AG09319 (cell line): ENCODE measurements at places on chromosomes 6 and 20.

- no peak for DNase-seq
Observed at GRCh38 chr20:51463998-51464397, 78.5 kb downstream of the NFATC2 start.

DNA sequence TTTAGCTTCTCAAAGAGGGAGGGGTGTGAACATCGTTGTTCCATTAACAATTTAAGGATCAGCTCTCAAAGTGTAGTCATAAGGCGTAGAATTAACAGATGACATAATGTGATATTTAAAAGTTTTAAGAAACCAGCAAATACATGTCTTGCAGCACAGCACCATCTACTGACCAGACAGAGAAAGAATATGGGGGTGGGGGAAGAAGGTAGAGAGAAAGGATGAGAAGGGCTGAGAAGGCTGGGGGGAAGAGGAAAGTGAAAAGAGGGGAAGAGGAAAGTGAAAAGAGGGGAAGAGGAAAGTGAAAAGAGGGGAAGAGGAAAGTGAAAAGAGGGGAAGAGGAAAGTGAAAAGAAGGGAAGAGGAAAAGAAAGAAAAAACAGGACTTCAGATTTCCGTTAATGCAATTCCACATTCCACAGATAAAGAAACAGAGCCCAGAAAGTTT is 80.9 kb downstream of the HAO1 start:
- no peak for DNase-seq

DNA sequence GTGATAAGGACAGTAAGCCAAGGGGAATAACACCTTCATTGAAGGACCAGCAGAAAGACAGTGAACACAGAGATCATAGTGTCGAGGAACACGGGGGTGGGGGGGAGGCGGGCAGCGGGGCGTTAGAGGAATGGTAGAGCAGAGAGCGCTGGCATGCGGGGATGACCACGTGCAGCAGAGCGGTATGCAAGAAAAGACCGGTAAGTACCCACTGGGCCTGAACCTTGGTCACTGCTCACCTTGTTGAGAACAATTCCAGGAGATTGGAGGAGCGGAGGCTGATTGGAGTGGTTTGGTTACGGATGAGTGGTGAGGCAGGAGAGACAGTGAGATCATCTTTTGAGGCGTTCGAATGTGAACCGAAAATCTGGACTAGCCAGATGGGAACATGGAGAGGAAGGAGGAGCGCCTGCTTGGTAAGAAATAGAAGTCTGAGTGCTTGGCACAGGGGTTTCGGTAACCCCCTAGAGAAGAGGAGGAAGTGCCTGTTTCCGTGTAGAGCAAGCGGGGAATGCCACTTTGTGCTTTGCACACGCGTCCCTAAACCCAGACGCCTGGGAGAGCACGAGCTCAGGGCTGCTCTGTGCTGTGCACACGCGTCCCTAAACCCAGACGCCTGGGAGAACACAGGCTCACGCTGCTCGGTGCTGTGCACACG is 70.0 kb downstream of the FAM120B start:
- DNase-seq = no peak

DNA sequence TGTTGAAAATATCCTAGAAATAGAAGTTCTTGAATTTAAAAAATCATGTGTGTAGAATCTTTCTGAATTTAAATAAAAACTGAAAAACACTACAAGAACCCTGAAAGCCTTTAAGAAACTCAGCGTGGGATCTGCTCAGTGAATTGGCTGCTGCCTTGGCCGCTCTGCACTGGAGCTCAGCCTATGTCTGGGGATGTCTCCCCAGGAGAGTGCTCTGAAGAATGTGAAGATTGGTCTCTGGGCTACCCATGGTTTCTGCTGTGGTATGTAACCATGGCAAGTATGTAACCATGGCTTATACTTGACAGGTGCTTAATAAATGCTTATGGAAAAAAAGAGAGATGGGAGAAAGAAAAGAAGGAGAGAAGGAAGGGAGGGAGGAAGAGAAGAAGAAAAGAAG is 3.1 kb upstream of the RRAGD start:
- no peak for DNase-seq

GRCh38 chr6:12371151-12371550 is 81.0 kb downstream of the EDN1 start:
- no peak for DNase-seq

DNA sequence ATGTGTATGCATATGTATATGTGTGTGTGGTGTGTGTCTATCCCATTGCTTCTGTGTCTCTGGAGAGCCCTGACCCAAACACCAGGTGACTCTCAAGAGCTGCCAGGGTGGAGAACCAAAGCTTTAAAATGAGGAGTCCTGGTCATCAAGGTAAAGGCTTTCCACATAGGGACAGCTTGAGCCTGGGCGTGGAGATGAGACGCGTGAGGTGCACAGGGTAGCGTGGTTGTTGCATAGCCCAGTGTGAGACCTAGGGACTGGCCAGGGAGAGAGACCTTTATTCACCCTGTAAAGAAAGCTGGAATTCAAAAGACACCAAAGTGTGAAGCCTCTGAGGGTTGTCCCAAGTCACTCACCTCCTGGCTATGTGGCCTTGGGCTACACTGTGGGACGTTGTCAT is 149.1 kb downstream of the SYCP2 start:
- DNase-seq = no peak

- no peak for DNase-seq
Observed at GRCh38 chr6:139418481-139419132, 44.2 kb upstream of the CITED2 start.

DNA sequence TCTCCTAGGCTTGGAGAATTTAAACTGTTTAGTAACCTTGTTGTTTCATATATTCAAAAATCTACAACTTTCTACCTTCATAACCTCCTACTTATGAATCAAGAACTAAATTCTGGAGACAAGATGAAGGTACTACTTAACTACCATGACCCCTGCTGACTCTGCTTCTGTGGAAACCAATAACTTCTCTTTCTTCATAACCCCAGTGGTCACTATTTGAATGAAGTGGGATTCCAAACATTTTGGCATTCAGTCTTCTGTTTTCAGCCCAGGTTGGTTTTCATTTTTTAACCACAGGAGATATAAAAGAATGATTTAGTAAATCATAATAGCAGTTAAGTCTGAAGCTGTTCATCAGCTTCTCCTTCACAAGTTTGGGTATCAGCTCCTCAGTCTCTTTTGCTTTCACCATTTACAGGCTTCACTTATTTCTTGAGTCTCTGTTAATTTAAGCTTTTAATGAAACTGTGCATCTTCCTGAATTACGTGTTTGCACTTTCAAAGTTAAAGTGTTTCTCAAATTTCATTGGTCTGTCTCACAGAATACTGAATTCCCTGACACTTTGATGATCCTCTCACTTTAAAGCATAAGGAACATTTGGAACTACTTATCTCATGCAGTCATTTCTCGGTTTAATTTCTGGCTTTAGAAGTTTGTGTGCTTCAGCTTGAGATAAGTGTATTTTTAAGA is 9.5 kb downstream of the SENP6 start:
- DNase-seq = no peak

DNA sequence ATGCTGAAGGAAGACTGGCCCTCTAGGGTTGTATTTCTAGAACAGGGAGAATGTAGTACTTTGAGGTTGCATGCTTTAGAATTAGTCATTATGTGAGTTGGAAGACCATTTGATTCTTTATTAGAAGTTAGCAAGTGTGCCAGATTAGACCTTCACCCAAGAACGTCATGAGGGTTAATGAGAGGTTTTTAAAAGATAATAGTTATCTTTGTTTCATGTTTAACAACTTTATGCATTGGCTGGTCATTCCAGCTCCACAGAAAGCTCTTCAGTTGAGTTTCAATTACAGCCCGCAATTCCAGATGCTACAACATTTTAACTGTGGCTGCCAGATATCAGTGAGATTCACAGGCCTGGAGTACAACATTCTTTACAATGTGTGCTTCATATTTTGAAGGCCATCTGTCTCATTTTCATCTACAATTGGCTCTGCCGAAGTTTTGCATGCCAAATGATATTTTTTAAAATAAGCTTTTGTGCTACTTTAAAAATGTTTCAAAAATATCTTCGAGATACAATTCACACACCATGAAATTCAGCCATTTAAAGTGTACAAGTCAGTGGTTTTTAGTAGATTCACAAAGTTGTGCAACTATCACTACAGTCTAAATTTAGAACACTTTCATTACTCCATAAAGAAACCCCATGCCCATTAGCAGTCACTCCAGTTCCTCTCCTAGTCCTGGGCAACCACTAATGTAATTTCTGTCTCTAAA is 61.1 kb upstream of the FBXO30 start:
- DNase-seq = no peak

GRCh38 chr20:59785986-59786795 is 147.2 kb downstream of the SYCP2 start:
- no peak for DNase-seq

DNA sequence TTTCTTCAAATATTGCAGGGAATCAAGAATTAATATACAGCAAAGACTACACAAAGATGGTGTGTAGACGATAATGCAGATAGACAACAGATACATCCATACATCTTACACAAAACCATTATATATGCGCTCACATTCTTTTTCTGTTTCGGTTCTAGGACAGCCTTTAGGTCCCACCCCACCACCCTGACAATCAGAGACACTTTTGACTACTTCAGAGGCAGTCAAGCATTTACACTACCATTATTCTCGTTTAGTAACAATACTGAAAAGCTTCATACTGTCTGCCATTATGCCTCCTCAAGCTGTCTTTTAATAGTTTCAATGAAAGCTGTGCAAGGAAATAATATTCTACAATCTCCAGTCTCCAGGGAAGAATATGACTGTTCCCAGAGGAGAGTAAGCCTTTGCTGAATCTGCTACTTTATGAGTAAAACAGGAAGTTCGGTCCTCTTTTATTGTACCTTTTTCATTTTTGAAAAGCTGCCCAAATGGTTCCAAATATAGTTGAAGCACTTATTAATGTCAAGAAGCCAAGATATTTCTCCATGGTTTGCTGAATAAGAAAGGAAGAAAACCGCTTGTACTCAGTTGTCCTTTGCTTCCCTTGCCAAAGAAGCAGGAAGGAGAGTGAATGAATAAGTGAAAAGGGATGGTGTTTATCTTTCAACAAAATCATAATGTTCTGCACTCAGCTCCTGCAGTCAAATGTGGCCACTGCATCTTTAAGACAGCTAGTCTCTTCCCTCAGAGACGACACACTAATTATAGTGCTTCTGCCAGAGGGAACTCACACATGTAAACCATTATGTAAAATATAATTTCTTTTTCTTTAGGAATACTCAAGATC is 468.3 kb downstream of the CDC5L start:
- peak; percentile 29 for DNase-seq

DNA sequence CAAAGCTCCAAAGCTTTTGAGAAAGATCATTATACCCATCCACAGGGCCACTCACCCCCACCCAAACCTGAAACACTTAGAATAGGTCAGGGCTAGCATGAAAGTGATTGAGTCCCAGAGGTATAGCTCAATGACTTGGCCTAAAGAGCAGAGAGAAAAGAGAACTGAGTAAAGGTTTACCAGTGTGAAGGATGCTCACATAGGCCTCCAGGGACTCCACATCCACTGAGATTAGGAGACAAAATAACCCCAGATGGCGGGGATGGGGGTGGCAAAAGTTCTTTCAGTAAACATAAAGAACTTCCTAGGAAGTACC is 12.2 kb downstream of the SAYSD1 start:
- DNase-seq = no peak

- no peak for DNase-seq
Observed at GRCh38 chr20:3648951-3649350, 14.2 kb downstream of the GFRA4 start.

DNA sequence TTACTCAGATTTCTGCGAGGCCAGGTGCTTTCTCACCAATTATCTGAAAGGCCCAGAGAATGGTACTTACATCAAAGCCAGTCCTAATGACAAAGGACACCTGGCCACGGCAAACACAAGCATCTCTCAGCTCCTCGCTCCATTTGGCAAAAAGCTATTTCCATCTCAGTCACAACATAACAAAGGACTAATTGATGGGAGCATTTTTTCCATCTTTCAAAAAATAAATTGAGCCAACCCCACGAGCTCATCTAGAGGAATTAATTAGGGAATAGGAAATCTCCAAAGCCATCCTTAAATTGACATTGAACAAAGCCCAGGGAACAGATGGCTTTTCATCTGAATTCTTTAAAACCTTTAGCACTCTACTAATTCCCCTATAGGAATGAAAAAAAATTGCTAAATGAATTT is 236.7 kb downstream of the HAO1 start:
- DNase-seq = no peak

DNA sequence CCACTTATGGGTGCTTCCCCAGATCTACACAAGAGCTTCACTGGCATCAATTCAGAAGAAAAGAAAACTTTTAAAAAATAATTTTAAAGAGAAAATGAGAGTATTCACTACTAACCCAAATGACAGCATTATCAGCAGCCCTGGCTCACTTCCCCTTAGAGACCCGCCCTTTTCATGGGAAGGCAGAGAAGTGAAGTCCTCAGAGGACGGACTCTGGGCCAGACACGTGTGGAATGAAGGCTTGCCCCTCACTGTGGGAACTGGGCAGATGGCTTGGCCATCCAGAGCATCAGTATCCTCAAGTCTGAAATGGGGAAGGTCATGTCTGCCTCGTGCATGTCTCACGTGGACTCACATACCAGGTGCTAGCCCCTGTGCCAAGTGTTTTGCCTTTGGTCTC is 63.5 kb downstream of the JAG1 start:
- no peak for DNase-seq

DNA sequence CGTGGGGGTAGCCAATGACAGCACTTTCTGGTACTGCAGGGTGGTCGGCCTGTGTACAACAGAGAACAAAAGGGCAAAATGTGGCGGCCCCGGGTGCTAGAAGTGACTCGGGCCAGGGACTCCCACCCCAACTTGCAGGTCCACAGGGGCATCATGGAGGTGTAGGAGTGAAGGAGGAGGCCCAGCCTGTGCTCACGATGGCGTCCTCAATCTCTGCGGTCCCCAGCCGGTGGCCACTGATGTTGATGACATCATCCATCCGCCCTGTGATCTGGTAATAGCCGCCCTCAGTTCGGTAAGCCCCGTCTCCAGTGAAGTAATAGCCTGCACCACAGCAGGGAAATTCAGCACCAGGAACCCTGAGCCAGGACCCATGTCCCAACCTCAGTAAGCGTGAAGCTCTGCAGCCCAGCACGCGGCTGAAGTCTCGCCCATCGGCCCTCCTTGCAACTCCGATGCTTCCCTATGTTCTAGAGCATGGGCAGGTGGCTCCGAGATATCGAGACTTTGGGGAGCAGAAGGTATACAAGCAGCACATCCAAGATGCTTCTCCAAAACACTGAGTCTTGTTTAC is 20.2 kb upstream of the APMAP start:
- no peak for DNase-seq

GRCh38 chr20:43824309-43825050 is 90.2 kb upstream of the TOX2 start:
- DNase-seq = no peak

GRCh38 chr6:29522227-29522626 is 34.5 kb upstream of the MAS1L start:
- no peak for DNase-seq
